Suprapubic skin (tissue), 4 donors: ENCODE measurements at places on chromosomes 3 and 15. TPM values are rescaled to one million over a fixed set of nuclear protein-coding genes. Genes with fewer than 3 reads are reported as not detected.

GRCh38 chr3:9986230-9986725 lies 363 bp downstream of the EMC3 start:
- DNase-seq, result no peak

- DNase-seq, result peak; percentile 83
Observed at GRCh38 chr3:48504051-48504946, at the start of gene SHISA5. Gene SHISA5 (minus strand): TSS chr3:48504174. CDS start chr3:48504094, 80 bp downstream.

Gene HOMER2
- 81.4 TPM for total RNA-seq

- DNase-seq, result no peak
Observed at GRCh38 chr15:36363335-36363734, 216.1 kb upstream of the CDIN1 start.

Gene ERC2
- total RNA-seq, result not detected

Gene SEMA5B
- 1.4 TPM for total RNA-seq

GRCh38 chr3:50333744-50334328 lies 5.8 kb upstream of the TUSC2 start:
- DNase-seq, result no peak

Gene LRRC3B
- not detected for total RNA-seq
